ENCODE measurements at places on chromosomes 5 and 9.

DNA sequence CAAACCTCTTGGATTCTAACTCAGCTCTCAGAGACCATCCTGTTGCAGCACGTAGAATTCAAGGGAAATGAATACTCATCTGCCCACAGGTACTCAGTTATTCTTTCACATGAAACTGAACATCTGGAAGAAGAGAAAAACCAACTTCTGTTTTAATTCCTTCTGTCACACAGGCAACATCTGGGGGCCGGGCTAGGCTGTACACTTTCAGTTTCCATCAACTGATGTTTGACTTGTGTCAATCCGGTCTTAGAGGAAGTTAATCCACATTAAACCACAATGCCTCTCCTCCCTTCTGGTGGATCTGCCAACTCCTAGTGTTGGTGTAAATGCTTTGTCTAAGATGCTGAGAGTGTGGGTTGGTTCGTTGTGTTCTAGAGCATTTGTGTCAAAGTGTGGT lies 17.6 kb downstream of the DMRT3 start:
- no peak for DNase-seq

DNA sequence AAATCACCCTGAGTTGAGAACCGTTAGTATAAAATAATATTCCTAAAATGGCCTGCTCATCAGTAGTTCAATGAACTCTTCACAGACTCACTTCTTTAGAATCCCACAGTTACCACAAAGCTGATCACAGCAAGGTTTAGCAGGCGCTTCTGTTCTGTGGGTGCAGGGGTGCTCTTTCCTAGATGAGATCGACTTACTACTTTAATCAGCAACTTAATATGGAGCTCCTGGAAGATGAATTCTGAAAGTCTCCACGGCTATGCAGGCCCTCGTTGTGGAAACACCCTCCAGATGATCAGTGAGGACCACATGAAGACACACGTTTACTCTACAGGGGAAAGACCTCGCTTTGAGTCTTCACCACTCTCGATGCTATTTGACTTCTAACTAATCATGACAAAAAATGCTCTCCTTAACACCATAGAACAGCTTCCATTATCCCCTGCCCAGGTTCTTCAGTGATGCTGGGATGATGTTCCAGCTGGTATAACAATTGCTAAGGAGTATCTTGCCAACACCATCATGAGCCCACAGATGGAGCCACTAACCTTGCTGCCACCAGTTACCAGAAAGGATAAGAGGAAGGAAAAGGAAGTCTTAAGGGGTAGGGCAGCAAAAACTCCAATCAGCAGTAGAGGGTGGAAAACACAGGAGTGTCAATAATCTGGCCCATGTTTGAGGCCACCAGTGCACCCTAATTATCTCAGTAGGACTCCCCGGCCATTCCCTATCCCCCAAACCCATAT lies 17.9 kb upstream of the GPX8 start:
- no peak for DNase-seq

- peak; percentile 80 for DNase-seq
Observed at GRCh38 chr9:112751056-112751795, 666 bp downstream of the SNX30 start.

DNA sequence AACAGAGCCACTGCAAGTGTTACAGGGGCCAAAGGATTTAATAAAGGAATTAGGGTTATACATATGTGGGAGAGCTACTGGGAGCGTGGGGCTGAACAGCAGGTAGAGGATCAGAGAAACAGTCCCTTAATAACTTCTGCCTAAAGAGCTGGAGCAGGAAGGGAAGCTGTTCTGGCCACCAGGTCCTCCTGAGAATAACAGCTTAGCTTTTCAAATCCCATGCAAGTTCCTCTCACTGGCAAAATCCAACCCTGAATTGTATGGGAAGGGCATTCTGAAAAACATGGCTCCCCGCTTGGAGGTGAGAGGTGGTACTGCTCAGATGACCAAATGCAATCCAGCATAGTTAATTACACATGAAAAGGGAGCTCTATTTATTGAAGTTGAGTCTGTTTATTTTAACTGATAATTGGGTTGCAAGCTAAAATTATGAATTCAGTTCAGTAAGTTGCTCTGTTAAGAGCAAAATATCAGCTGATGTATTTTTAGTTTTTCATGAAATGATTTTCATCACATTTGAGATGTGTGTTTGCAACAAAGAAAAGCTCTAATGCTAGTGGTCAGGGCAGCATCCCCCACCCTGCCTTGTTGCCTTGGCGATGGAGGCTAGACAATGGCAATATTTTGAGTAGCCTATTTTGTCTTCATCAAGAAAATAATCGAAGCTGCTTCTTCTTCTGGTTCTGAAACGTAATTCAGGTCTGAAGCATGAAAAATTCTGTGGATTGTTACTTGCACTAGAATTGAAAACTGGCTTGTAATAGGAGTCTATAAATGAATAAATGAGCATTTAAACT lies 58.4 kb upstream of the SH3GL2 start:
- no peak for DNase-seq

- DNase-seq = peak; percentile 39
Observed at GRCh38 chr9:16133556-16134227, 580.8 kb downstream of the CCDC171 start.

- no peak for DNase-seq
Observed at GRCh38 chr9:129100383-129101169, 10.0 kb downstream of the CRAT start.

DNA sequence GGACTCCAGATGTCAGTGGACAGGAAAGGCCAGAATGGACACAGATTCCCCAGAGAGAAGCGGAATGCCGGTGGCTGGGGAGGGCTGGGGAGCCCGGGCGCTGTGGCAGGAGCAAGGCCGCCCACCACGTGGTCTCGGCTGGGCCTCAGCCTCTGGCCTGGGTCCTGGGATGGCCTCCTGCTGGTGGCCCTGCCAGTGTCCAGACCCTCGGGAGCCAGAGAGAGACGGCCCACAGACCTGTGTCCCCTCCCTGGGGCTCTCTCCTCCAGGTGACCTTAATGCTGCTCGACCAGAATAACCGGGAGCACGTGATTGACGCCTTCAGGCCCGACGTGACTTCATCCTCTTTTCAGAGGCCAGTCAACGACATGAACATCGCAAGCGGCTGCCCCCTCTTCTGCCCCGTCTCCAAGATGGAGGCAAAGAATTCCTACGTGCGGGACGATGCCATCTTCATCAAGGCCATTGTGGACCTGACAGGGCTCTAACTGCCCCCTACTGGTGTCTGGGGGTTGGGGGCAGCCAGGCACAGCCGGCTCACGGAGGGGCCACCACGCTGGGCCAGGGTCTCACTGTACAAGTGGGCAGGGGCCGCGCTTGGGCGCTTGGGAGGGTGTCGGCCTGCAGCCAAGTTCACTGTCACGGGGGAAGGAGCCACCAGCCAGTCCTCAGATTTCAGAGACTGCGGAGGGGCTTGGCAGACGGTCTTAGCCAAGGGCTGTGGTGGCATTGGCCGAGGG lies 19.0 kb downstream of the FBXW5 start:
- DNase-seq = no peak

- no peak for DNase-seq
Observed at GRCh38 chr5:132458226-132458560, 32.4 kb downstream of the IRF1 start.

- no peak for DNase-seq
Observed at GRCh38 chr5:173967241-173967640, 21.7 kb upstream of the C5orf47 start.

DNA sequence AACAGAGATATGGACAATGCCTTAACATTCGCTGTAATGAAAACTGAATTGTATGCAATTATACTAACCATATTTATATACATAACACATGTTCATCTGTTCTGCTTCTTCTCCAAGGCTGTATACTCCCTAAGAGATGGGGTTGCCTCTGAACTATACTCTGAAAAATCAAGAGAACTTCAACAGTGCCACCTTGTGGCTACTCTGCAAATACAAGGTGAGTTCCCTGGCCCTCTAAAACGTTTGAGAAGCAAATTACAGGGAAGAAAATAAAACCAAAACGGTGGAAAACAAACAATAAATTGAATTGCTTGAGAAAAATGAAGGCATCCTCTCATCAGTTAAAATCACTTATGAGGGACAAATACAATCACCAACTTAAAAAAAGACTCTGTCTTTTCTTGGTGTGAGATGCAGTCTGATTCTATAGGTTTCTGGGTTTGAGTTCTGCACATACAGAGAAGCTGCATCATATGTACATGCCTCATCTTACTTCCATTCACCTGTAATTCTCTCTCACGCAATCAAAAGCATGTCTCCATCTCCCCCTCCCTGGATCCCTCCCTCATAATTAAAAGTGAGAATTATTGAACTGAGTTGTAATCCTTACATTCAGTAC lies 98.6 kb downstream of the FBXW11 start:
- peak; percentile 77 for DNase-seq

DNA sequence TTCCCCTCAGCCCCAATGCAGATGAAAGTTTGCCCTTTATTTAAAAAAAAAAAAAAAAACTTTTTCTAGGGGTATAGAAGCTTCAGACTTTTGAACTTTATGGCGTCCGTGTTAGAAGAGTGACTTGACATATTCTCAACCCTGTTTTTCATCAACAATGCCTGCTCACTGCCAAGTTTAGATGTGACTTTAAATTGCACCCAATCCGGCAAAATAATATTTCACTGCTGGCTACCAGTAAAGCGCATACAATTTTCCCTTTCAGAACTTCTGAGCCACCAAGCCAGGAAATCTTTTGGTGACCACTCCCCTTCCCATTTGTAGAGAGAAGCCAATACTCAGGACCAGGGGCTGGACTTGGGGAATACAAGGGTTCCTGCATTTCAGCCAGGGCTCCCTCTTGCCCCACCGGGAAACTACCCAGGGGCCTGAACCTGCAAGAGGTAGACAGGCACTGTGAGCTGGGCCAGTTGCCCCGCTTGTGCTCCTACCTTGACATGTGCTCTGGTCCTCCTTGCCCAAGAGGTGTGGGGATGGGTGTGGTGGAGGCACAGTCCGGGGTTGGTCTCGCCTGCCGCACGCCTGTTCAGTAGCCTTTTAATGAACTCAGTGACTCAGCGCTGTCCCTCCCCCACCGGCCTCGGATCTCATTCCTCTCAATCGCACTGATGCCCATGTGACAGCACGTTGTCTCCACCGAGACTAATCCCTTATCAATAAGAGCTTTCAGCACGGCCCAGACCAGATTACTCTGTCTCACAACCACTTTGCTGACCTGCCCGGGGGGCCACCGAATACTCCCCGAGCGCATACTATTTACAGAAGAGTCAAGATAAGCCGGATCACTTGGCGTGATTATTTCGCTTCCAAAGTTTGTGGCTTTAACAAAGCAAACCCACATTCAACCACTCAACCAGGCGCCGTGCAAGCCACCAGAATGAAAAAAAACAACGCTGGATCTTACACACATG lies 226.4 kb downstream of the DCP2 start:
- no peak for DNase-seq

- DNase-seq = no peak
Observed at GRCh38 chr5:41067714-41068568, 3.2 kb downstream of the MROH2B start.

DNA sequence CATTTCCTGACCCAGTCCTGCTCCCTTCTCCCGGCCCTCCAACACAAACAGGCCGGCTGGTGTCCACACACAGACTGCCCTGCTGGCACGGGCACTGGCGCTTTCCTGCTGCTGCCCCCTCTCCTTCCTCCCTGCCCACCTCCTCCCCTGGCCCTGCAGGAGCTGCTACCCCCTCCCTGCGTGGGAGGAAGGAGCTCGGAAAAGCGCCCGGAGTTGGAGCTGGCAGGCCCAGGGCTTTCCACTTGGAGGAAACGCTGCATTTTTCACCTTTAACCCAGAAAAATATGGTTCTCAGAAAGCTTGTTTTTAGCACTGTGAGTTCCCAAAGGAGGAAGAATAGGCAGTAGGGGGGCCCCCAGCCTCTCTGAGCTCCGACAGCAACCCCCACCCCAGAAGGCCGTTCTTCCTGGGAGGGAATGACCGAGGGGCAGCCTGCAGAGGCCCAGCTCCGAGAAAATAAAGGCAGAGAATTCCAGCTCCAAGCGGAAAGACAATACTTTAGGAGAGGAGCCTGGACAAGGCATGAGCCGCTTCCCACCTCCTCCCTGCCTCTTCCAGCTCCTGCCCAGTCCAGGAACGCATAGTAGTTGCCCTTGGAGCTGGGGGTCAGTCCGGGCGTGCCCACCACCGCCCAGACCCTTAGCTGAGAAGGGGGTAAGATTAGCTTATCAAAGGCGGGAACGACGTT lies 88.9 kb downstream of the LIFR start:
- DNase-seq = no peak

DNA sequence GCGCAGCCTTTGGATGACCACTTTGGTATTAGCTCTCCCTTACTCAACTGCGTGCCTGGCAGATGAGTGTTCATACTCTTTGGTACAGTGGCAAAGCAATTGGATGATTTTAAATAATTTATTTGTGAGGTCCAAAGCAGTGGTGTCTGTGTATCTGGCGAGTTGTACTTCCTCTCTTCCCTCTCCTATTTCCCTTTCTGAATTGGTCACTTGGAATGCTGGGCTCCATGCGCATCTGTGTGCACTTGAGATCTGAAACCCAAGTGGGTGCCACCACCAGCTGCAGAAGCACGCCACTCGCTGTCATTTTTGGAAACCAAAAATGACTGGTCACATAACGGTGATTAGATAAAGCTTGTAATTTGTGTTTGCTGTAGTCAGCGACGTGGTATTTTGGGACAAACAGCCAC lies 386.0 kb upstream of the KLF4 start:
- no peak for DNase-seq

DNA sequence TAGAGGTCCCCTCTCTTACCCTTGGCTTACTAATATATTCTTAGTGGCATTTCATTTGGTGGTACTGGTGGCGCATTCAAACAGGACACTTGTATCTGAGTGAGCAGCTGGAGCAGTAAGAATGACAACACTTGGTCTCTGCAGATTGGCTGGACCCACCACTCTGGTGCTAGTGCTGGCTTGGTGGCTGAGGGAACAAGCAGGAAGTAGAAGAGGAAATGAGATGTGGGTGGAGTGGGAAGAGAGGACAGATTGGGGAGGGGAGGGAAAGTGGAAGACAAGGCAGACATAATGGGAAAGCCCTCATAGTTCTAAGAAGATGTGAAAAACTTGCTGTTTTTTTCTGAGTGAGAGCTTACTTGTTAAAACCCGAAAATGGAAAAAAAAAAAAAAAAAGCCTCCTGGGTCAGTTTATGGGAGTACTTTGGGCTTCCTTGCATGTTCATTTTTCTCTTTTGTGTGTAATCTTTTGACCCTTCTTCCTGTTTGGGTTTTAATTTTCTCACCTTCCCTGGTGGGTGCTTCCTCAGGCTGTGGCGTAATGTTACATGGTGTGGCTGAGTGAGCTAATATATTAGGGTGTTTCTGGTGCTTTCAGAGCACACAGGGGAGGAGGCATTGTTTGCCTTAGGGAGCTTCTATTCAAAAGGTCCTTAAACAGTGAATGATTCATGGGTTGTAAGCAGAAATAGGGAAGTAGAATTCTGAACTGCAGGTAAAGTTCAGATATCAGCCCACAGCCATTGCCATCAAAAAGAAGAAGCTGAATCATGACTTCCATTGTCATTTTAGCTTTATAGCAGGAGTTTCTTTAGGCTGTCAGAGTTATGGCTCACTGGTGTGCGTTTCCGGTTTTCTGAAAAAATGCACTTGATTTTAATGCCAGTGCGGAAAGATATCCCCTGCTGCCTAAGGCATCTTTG lies 52.3 kb downstream of the TLE4 start:
- DNase-seq = no peak

GRCh38 chr9:107569174-107569573 lies 79.6 kb upstream of the KLF4 start:
- DNase-seq = no peak
